Trophoblast cell (in vitro differentiated cells and primary cell): ENCODE measurements at places on chromosomes 4 and X.

DNA sequence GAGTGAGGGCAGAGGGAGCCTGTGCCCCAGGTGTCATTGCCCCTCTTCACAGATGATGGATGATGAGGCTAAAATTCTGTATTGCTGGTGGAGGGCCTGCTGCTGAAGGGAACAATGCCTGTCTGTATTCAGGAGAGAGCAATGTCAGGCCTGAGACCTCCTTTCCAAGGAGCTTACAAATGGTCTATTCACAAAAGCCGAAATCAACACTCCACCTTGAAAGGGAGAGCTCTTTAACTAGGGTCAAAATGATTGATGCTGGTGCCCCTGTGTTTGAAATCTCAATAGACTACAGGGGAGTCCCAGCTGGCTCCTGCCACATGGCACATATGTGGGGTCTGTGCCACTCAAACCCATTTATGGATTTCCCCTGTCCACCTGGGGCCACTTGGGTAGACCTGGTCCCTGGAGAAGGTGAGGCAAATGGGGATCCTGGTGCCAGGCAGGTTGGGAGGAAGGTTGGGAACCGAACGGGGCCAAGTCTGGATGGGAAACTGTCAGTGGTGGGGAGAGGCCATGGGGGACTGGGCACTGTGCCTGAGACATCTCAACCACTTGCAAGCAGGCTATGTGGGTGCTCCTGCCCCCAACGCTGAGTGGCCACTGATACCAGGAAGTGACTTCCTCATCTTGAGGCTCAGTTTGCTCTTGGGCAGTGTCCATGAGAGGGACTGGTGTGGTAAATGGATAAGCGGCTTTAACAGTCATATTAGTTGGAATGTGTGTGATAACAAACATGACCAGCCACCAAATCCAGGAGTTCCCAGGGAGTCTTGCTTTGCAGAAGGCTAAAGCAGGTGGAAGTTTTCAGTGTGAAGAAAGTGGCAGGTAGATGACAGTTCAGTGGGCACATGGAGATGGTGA, 223.8 kb upstream of the PSAPL1 start:
- no peak for DNase-seq

- no peak for DNase-seq
These were observed 43.9 kb upstream of the C4orf50 start for GRCh38 chr4:6062133-6062532.

GRCh38 chrX:19673375-19674040, 158.2 kb upstream of the MAP3K15 start:
- peak; percentile 38 for DNase-seq

DNA sequence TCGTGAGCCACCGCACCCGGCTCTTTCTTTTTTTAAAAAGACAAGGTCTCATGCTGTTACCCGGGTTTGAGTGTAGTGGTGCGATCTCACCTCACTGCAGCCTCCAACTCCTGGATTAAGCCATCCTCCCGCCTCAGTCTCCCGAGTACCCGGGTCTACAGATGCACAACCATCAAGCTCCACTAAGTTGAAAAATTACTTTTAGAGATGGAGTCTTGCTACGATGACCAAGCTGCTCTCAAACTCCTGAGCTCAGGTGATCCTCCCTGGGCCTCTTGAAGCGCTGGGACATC, 2.0 kb downstream of the SLC25A6 start:
- no peak for DNase-seq
